ENCODE measurements at places on chromosomes 1 and 21.

DNA sequence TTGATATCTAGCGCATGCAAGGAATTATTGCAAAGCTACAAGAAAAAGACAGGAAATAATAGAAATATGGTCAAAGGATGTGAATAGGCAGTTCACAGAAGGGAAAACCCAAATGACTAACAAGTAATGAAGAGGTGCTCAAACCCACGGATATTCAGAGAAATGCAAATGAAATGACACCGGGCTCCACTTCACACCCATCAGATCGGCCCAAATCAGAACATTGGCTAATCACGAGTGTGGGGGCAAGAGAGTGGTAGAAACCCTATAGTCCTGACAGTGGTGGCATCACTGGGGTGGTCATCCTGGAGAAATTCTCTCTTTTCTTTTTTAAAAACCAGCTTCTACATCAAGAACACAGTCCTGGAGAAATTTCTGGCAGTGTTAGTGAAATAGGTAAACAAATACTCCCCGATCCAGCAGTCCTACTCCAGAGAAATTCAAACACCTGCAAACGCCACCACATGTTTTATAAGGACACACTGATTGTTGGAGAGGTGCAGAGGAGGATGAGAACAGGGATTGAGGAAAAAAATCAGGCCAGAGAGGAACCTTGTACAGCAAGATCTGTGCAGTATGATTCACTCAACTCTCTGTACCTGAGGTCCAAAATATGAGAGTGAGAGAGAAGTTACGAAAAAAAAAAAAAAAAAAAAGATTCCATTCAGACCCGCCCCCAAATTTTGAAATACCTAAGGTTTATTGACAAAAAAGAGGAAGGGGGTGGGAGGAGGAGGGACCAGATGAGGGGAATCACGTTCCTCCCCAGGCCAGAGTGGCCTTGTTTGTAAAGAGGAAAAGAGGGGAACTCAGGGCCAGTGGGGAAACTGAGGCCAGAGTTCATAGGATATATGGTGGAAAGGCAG, 9.2 kb upstream of the TNFRSF1B start:
- no peak for DNase-seq

GRCh38 chr1:18045203-18045602, 62.4 kb upstream of the IGSF21 start:
- DNase-seq = no peak

GRCh38 chr1:207156095-207156494, 52.1 kb downstream of the C4BPA start:
- no peak for DNase-seq

- DNase-seq = no peak
These were observed 198.5 kb upstream of the FMN2 start for GRCh38 chr1:239893127-239893731.

DNA sequence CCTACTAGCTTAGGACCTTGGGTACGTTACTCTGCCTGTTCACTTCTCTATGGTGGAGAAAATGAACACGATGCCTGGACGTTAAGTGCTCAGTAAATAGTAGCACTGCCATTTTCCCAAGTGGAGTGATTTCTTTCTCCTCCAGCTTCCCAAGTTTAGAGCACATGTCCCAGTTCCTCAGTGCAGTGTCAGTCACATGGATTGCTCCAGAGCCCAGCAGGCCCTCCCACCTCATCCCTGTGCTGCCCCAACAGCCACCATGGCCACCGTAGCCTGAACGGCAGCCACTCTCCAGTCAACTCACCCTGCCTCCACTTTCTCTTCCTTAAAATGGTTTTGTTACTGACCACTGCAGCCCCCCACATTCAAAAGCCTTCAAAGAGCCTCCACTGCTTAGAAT, 8.5 kb downstream of the STMN1 start:
- DNase-seq = no peak

GRCh38 chr1:88946861-88947260, 45.6 kb downstream of the KYAT3 start:
- DNase-seq = no peak

DNA sequence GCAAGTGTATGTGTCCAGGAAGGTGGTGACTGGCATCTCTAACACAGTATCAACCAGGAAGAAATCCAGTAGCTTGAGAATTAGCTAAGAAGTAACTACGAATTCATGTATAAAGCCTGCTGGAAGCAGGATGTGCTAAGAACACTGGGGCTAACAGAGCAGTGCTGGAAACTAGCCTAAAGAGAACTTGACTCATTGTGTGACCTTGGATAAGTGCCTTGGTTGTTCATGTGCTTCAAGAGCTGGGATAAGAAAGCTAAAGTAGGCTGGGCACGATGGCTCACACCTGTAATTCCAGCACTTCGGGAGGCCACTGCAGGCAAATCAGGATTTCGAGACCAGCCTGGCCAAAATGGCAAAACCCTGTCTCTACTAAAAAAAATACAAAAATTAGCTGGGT, 186.9 kb downstream of the RRAGC start:
- no peak for DNase-seq

- DNase-seq = no peak
These were observed 100.1 kb downstream of the MAGI3 start for GRCh38 chr1:113490384-113490783.

GRCh38 chr1:172589553-172589952, 56.6 kb downstream of the SUCO start:
- DNase-seq = no peak

GRCh38 chr21:45419162-45419561, 14.2 kb downstream of the COL18A1 start:
- no peak for DNase-seq

DNA sequence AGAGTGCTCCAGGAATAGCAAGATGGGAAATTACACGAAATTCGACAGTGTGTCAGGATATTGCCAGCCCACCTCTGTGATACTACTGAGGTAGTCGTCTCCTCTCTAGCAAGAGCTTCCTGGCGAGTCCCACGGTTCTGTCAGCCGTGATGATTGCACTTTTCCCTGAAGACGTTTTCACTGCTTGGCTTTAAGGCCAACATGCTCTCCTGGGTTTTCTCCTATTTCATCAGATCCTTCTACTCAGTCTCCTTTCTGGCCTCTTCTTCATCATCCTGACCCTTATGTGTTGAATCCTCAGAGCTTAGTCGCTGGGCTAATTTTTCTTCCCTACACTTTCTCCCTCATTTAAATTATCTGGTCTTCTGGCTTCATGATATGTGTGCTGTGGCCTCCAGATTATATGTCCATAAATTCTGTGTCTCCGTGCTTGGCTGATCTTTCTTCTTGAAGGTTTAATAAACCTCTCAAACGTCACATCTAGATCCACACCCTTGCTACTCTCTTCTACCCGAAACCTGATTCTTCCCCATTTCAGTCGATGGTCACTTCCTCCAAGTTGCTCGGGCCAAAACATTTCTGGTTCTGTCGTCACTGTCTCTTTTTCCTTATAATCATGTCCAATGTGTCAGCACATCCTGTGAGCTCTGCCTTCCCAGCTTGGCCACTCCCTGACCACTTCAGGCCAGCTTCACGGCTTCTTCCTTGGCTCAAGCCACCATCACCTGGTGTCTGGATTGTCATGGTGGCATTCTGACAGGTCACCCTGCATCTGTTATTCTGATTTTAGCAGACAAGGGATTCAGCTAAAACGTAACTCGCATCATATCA, 12.2 kb downstream of the OR2B11 start:
- no peak for DNase-seq

- DNase-seq = no peak
These were observed 19.8 kb downstream of the PRAMEF11 start for GRCh38 chr1:12811409-12811784.

GRCh38 chr1:43367026-43367903, 546 bp downstream of the ELOVL1 start:
- DNase-seq = no peak

- no peak for DNase-seq
These were observed 5.6 kb downstream of the CRCT1 start for GRCh38 chr1:152519851-152520250.

DNA sequence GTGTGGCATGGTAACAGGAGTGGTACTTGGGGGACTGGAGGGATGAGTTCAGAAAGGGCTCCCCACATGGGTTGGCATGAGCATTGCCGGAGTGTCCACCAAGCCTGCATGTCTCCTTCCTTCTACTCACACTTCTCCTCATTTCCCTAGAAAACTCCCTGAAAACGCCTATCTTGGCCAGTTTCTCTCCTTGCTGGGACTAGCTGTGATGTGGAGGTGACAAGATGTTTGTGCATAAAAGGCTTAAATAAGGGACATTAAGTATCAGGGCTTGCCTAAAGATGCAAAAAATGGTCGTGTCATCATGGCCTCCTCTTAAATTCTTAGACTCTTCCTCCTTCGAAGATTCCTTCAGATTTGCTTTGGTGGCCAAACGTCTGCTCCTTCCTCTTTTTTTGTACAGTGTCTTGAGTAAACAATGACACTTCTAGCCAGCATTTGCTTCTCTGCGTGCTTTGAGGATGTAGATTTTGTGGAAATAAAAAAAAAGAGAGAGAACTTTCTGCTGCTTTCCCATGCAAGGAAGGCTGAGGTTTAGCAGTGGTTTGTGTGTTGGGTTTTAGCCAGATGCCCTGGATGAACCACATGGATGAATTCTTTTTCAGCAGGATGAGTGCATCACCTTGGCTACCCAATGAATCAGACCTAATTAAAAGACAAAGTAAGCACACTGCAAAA, 239.1 kb upstream of the IRF2BP2 start:
- DNase-seq = no peak

- no peak for DNase-seq
These were observed 1.7 kb upstream of the CHI3L2 start for GRCh38 chr1:111225717-111226400.

GRCh38 chr1:22731924-22732720, 21.5 kb downstream of the EPHB2 start:
- no peak for DNase-seq

DNA sequence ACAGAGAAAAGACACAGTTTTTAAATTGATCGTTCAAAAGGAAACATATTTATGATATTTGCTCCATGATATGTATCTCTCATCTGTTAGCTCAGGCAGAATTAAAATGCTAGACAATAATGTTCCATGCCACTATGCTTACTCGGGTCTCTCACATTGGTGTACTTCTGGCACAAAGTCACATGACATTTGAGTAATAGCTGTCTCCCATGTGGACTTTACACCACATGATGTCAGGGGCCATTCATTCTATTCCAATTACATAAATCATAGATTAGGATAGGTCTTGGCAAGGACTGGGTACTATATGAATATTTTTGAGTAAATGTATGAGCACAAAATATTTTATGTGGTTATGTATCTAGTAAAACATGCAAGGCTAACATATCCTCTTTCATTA, 648.4 kb downstream of the PLA2G4A start:
- DNase-seq = no peak

GRCh38 chr1:79310609-79311008, 304.1 kb upstream of the ADGRL4 start:
- no peak for DNase-seq

- DNase-seq = no peak
These were observed 21.6 kb downstream of the LDLRAP1 start for GRCh38 chr1:25564777-25565574.

DNA sequence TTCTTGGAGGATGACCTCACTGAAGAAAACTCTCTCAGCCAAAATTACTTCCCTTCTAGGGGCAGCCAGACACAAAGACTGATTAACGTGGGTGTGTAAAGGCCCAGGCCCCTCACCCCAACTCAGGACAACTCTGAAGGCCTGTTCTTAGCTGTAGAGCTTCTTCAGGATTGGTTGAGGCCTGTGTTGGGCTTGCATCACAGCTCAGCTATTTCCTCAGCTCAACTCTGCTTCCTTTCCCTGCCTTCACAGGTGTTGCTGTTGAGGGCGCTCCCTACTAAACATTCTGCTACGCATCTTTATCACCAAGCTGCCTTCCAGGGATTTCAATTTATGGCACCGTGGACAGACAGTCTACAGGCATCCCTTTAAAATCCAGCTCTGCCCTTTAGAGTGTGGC, 36.8 kb downstream of the MAB21L3 start:
- DNase-seq = no peak

DNA sequence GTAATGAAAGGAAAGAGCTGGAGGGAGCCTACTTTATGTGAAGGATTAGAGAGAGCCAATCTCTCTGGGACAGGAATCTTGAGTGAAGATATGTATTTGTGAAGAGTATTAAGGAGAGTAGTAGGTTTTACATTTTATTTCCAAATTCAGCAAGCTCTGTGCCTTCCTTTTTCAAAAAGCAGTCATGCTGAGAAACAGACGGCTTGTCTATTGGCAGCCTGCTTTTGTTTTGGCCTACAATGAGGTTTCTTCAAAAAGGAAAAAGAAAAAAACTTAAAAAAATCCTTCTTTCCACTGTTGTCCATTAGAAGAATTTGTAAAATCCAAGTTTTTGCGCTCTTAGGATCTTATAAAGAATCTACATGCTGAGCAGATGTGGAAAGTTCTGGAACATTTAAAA, 103.6 kb upstream of the PTGFR start:
- no peak for DNase-seq

- DNase-seq = no peak
These were observed 24.9 kb upstream of the MAN1A2 start for GRCh38 chr1:117342397-117342796.

- DNase-seq = no peak
These were observed 13.6 kb upstream of the SPEN start for GRCh38 chr1:15833842-15834405.

- peak; percentile 72 for DNase-seq
These were observed 26.1 kb downstream of the UBE2T start for GRCh38 chr1:202315576-202316168.

- no peak for DNase-seq
These were observed 34.9 kb upstream of the LYPD8 start for GRCh38 chr1:248790456-248790855.

DNA sequence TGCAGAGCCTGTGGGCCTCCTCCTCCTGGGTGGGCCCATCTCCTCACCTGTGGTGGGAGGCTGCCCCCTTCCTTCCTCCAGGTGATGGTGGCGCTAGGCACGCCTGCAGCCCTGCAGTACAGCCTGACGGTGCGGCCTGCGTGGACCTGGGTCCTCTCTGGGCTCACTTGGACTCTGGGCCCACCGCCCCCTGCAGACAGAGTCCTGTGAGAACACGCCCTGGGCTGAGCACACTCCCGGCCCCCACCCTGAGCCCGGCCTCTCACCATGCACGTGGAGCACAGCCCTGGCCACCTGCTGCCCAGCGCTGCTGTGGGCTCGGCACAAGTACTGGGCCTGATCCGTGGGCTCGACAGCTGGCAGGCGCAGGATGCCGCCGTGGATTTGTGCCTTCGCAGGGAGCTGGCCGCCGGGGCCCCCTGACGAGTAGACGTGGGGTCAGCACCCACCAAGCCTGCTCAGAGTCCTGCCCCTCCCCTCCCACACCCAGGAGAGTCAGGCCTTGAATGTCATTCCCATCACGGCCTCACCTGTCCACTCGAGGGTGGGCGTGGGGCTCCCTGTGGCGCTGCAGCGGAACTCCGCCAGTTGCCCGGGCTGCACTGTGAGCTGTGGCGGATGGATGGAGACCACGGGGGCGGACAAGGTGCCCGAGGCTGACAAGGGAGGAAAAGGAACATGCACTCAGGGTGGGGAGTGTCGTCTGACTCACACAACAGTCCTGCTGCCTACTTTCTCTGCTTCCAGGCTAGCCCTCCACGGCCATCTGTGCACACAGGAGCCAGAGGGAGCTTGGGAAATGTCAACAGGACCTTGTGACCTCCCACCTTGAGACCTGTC, 43.4 kb downstream of the LDLRAD2 start:
- no peak for DNase-seq

GRCh38 chr1:6006882-6007281, 14.7 kb upstream of the NPHP4 start:
- no peak for DNase-seq

- DNase-seq = no peak
These were observed 34.9 kb upstream of the TACSTD2 start for GRCh38 chr1:58611861-58612385.

GRCh38 chr1:224497714-224498573, 63.3 kb upstream of the WDR26 start:
- no peak for DNase-seq
